Stomach (tissue), 19 donors: ENCODE measurements at places on chromosomes 11 and 22. TPM values are rescaled to one million over a fixed set of nuclear protein-coding genes. Genes with fewer than 3 reads are reported as not detected.

The BEST1 gene
- total RNA-seq: not detected

The OR10A2 gene
- total RNA-seq: not detected

DNA sequence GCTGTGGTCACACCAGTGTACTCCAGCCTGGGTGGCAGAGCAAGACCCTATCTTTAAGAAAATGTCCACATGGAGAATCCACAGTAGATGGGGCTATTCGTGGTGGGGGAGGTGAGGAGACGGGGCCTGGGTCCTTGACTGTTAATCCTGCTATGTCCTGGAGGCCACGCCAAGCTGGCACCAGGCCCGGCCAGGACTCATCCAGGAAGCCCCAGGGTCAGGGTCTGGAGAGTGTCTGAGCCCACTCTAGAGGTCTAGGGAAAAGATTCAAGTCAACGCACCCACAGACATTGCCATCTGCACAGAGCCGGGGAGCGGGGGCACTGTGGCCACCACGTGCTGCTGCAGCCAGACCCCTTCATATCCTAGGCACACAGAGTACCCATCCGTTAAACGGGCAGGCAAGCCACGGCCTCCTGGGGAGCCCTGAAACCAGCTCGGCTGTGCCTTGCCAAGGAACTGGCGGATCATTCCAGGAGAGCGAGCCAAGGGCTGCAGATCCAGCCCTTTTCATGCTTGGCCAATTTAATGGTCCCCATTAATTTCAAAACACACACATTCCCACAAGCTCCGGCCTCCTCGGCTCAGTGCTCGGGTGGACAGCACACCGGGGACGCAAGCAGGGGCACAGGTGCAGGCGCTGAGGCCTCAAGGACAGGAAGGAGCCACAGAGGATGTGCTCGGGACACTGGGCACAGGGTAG is 24.7 kb downstream of the MACROD1 start:
- no peak for DNase-seq
- no peaks in the 10 kb centered on the region for H3K27me3 ChIP-seq
- H3K27ac ChIP-seq: no peak overlapping the region
- H3K4me3 ChIP-seq: no peak overlapping the region

- H3K4me3 ChIP-seq: no peak overlapping the region
- no peaks in the 10 kb centered on the region for H3K27me3 ChIP-seq
- DNase-seq: peak; percentile 25
- H3K4me1 ChIP-seq: no peaks in the 10 kb centered on the region
- no peaks in the 10 kb centered on the region for H3K36me3 ChIP-seq
- no peak overlapping the region for H3K27ac ChIP-seq
Observed at GRCh38 chr22:48757985-48758561, 1069.6 kb downstream of the BRD1 start.

- no peak overlapping the region for H3K27ac ChIP-seq
- DNase-seq: no peak
- no peaks in the 10 kb centered on the region for H3K27me3 ChIP-seq
- no peak overlapping the region for H3K4me3 ChIP-seq
- H3K4me1 ChIP-seq: no peaks in the 10 kb centered on the region
- no peaks in the 10 kb centered on the region for H3K36me3 ChIP-seq
Observed at GRCh38 chr11:124339396-124340141, 19.6 kb upstream of the OR8D2 start.

DNA sequence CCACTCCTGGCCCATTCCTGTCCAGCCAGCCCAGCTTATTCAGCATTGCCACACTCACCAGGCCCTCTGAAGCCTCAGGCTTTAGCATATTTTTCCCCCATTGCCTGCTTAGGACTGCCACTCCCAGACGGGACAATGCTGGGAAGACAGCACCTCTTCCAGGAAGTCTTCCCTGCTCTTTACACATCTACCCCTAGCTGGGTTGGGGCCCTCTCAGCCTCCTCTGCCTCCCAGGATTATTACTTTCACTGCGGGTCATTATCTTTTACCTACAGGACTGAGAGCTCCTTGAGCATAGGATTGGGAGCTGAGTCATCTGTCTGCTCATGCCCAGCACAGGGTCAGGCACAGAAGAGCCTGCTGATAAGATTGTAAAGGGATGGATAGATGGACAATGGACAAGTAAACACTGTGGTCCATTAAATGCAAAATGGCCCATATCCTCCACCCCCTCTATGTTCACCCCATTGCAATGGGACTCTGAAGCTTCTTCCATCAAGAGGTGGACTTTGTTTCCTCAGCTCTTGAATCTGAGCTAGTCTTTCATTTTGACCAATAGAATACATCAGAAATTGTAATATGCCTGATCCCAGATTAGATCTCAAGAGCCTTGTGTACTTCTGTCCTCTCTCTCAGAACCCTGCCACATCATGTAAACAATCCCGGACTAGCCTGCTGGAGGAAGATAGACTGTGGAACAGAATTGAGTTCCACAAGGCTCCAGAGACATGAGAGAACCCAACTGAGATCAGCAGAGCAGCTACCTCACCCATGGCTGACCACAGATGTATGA is 32.0 kb upstream of the LRRC32 start:
- H3K36me3 ChIP-seq: no peaks in the 10 kb centered on the region
- no peak overlapping the region for H3K4me3 ChIP-seq
- no peak for DNase-seq
- H3K4me1 ChIP-seq: no peaks in the 10 kb centered on the region
- no peak overlapping the region for H3K27ac ChIP-seq

DNA sequence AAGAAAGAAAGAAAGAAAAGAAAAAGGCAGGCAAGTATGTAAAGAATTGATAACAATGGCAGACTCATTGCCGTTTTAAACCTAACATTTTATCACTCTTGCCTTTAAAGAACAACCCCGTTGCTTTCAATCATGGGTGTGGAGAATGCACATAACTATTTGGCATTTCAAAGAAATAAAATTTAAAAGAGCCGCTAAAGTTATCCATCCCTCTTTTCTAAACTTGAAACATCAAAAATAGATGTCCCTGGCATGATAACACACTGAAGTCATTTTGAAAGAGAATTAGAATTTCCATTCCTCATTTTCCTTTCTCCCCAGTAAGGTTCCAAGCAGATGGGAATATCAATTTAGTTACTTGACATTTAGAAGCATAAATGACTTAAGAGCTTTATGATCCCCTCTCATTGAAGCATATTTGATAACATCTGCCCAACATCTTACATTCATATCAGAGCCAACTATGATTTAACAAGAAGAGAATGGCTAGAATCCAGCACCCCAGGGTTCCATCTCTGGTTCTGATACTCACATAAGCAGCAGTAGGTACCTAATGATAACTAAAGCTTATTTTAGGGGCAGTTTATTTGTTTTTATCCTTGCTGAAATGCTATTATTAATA is 529.6 kb upstream of the LRRC4C start:
- DNase-seq: no peak
- no peaks in the 10 kb centered on the region for H3K36me3 ChIP-seq
- no peaks in the 10 kb centered on the region for H3K4me1 ChIP-seq

- H3K27ac ChIP-seq: no peak overlapping the region
- no peak for DNase-seq
- H3K4me3 ChIP-seq: peak overlapping the region; percentile 53
- no peaks in the 10 kb centered on the region for H3K27me3 ChIP-seq
- H3K4me1 ChIP-seq: peaks cover 13% of the 10 kb centered on the region
Observed at GRCh38 chr22:50696251-50696798, 23.7 kb downstream of the SHANK3 start.
